T-cell (primary cell): ENCODE measurements at places on chromosomes 6 and 20.
A peak's percentile ranks its signal among the peaks of the same experiment; 100 is the strongest.

- no peak for DNase-seq
These were observed 48.9 kb downstream of the CDK5RAP1 start for GRCh38 chr20:33352258-33353012.

- DNase-seq: no peak
These were observed 130.3 kb downstream of the FIG4 start for GRCh38 chr6:109821428-109821827.

GRCh38 chr6:90365002-90365401 is 68.4 kb upstream of the BACH2 start:
- DNase-seq: no peak

DNA sequence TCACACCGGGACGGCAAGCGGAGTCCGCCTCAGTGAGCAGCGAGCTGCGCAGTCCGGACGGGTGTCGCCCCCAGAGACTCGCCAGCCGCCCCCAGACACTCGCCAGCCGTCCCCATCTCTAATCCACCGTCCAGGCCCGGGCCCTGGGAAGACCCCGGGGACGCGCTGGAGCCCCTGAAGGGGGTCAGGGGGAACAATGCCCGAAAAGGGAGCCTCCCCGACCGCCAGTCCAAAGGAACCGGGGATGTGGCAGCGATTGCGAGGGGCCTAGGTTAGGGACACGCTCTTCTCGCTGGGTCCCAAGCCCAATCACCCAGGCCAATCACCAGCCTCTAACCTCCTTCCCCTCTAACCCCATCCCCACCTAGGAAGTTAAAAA is 33.1 kb downstream of the TFAP2A start:
- DNase-seq: no peak

GRCh38 chr20:47638851-47639250 is 137.2 kb downstream of the NCOA3 start:
- DNase-seq: no peak

DNA sequence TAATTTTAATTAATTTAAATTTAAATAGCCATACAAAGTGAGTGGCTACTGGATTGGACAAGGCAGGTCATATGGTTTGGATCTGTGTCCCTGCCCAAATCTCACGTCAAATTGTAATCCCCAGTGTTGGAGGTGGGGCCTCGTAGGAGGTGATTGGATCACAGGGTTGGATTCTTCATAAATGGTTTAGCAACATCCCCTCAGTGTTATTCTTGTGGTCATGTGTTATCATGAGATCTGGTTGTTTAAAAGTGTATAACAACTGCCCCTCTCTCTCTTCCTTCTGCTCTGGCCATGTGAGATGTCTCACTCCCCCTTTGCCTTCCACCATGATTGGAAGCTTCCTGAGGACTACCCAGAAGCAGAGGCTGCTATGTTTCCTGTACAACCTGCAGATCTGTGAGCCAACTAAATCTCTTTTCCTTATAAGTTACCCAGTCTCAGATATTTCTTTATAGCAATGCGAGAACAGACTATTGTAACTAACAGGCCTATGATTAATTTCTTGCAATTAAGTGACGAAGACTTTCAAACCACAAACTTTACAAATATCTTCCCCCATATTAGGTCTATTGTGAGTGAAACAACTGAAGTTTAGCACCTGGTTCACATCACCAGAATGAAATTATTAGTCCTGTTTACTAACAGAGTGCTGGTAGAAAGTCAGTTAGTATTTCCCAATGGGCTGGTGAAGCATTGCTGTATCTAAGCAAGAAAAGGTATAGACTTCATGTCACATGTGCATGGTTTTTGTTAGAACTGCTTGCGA is 60.0 kb upstream of the TNFAIP3 start:
- DNase-seq: no peak

GRCh38 chr20:11118802-11119380 is 445.1 kb upstream of the JAG1 start:
- DNase-seq: no peak

GRCh38 chr6:3314176-3314575 is 55.4 kb downstream of the PSMG4 start:
- DNase-seq: no peak

GRCh38 chr6:67287566-67287965 is 1347.5 kb upstream of the ADGRB3 start:
- DNase-seq: no peak

DNA sequence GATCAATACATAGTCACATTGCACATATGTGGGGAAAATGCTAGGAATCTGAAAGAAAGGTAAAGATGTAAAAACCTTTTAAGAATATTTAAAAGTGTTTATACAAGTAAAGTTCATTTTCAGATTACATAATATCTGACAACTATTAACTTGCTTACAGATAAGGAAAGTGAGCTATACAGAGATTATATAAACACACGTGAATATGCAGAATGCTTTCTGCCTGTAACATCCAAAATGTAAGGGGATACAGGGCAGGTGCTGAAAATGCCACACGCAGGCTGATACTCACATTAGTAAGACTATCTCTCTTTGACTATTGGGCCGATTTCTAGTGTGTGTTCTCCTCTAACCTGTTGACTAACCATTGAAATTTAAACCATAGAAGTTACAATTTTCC is 17.9 kb upstream of the MAP7 start:
- no peak for DNase-seq

- no peak for DNase-seq
These were observed 12.4 kb upstream of the SRSF3 start for GRCh38 chr6:36581716-36582115.

DNA sequence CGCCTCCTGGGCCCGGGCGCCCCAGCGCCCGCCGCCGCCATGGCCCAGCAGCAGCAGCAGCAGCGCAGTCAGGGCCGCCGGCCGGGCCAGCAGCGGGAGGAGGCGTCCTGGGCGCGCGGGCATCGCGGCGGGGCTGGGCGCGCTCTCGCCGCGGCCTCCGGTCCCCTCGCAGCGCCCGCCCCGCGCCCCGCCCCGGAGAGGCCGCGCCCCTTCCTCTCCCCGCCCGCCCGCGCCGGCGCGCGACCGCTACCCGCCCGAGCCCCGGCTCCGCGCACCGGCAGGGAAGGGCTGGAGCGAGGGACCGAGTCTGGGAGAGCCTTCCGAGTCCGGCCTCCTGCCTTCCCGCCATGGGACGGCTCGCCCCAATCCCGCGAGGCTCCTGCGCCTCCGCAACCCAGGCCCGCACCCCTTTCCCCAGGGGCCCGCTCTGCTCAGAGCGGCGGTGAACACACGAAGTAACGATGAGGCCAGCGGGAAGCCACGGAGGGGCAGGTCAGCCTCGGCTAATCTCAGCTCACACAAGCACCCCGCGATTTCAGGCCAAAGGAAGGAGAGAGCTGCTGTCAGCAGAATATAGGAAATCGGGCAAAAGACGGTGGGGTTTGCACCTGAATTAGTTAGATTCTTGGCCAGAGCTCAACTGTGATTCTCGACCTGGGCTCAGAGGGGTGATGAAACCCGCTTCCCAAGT is at the start of gene TXNDC5:
TSS of gene TXNDC5 (minus strand) at position 135 of the 691 bp plus-strand sequence. CDS start at position 123, 12 bp downstream.
- DNase-seq: peak; percentile 62

DNA sequence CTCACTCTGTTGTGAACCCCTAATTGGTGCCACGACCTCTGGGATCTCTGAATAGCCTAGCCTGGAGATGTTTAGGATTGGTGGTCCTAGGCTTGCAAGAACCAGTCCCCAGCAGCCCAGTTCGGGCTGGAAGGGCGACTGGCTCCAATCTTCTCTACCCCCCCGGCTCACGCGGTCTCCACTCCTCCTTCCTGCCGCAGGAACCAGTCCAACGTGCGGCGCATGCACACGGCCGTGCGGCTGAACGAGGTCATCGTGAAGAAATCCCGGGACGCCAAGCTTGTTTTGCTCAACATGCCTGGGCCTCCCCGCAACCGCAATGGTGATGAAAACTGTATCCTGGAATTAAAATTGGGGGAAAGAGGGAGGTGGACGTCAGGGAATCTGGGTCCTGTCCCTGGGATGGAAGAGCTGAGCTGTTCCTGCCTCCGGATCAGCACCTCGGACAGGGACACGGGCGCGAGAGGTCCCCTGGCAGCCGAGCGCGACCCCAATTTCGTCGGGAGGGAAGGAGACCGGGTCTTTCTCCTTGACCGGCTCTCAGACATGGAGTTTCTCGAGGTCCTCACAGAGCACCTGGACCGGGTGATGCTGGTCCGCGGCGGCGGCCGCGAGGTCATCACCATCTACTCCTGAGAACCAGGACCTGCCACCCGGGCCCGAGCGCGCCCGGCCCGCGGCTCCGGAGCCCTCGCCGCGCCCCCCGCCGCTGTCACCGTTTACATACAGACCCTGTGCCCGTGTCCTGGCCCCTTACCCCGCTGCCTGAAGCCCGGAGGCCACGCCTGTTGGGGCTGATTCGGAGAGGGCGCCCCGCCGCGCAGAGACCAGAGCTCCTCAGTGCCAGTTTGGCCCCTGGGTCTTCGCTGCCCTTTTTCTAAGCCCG is 28.2 kb downstream of the SLC12A5 start:
- no peak for DNase-seq

GRCh38 chr6:12324099-12324498 is 33.9 kb downstream of the EDN1 start:
- DNase-seq: no peak

GRCh38 chr6:19301980-19302379 is 535.2 kb upstream of the ID4 start:
- no peak for DNase-seq

GRCh38 chr6:145736661-145737144 is 1.4 kb upstream of the EPM2A start:
- DNase-seq: no peak

DNA sequence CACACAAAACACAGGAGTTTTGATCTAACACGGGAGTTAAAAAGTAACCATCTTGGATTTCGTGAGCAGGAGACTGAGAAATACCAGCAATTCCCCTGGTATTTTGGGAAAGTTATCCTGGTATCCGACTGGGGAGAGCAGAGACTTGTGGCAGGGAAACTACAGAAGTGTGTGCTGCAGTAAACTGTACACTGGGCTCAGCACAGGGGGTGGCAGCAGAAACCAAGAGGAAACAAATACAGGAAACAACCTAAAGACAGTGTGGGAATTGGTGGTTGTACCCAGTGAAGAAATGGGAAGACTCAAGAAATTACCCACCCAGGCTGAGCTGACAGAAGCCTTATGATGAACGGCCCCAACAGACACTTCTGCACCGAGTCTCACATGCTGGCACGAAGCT is 109.8 kb downstream of the CHD6 start:
- no peak for DNase-seq

DNA sequence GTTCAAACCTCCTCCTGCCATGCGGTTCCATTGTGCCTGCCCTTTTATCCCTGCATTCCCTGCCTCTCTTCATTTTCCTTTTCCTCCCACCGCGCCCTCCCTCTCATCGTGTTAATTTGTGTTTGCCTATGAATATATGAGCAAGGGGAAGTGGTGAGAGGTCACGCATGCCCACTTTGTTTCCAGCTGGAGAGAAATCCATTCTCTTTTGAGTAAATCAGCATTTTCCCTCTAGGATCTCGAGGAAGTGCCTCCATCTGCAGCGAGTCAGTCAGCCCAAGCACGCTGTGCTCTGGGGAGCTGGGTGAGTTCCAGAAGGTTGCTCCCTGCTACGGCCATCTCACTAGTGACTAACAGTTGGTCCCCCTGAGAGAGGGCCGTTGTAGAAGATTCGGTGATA is 42.9 kb downstream of the CDH26 start:
- no peak for DNase-seq

DNA sequence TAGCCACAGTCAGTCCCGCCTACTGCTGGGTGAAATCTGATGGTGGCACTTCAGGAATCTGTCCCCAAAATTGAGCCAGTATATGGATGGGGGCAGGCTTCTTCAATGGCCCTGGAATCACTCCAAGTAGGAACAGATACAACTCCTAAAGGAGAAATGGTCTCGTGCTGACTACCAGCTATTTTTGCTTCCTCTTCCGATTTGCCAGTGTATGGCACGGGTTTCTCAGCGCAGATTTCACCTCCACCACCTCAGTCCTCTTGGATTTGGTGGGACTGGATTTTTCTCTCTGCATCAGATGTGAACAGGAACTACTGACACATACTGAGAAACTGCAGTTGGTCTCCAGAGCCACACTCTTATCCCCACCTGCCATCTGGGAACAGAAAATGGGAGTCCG is 27.2 kb downstream of the PNPLA1 start:
- DNase-seq: no peak

DNA sequence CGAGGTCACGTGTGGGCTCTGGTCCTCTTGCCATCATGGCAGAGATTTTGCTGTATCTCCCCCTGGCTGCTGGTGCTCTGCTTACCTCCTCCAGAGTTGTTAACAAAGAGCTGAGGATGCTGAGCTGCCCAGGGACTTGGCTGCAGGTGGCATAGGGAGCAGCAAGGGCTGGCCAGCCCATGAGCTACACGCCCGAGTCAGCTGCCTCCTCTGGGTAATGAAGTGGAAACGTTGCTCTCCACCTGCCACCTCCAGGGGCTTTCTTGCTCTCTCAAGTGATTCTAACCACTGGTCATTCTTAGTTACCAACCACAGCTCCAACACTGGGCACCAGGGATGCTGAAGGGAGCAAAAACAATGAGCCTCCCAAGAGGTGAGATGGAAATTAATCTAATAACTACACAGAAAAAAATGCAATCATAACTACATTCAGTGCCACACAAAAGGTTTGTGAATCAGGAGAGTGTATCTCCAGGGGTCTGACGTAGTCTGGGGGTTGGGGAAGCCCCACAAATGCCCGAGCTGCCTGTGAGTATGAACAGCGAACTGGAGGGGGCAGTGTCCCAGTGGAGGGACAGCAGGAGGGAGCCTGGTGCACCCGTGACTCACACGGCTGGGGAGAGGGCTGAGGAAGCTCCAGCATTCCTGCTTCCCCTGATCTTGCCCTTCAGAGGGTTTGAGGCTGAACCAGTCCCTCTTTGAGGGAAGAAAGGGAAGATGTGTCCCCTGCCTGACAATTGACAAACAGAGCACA is 78.7 kb downstream of the CDH26 start:
- DNase-seq: no peak

GRCh38 chr20:12700701-12701100 is 308.1 kb upstream of the SPTLC3 start:
- no peak for DNase-seq

DNA sequence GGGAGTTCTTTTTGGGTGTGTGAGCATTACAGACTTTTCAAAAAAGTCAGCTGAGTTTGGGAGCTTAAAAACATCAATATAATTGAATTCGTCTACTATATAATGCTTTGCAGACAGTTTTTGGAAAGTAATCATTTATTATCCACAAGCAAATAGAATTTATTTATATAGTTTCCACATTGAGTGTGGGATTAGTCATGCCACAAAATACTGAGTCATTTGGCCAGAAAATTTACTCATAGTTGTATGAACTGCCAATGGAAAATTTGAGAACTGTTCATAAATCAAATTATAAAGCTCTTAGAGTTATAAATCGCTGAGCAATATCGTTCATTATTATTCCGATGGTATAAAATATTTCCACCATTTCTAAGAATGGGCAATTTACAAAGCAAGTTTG is 5.0 kb downstream of the BEND6 start:
- no peak for DNase-seq

DNA sequence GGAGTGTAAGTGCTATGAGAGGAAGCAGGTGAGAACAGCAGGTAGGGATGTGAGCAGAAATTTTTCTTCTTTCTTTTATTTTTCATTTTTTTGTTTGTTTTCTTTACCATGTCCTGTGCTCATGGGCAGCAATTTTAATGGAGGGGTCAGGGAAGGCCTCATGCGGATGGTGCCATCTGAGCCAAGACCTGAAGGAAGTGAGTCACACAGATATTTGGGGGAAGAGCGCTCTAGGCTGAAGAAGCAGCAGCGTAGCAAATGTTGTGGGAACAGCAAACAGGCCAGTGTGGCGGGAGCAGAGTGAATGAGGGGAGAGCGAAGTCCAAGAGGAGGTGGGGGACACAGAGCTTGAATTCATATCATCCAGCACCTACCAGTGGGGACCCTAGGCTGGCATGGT is 12.7 kb downstream of the SPDEF start:
- DNase-seq: no peak
